Aorta (tissue), 5 donors: ENCODE measurements at places on chromosomes 16 and 17. TPM values are rescaled to one million over a fixed set of nuclear protein-coding genes. Genes with fewer than 3 reads are reported as not detected.

GRCh38 chr17:73437826-73438225, 126.0 kb upstream of the CDC42EP4 start:
- H3K4me1 ChIP-seq = no peaks in the 10 kb centered on the region
- H3K4me3 ChIP-seq = no peak overlapping the region
- no peaks in the 10 kb centered on the region for H3K27me3 ChIP-seq
- no peak overlapping the region for H3K27ac ChIP-seq
- no peaks in the 10 kb centered on the region for H3K36me3 ChIP-seq
- no peak for DNase-seq

- H3K4me3 ChIP-seq = no peak overlapping the region
- H3K4me1 ChIP-seq = no peaks in the 10 kb centered on the region
- no peak for DNase-seq
- H3K27ac ChIP-seq = no peak overlapping the region
- H3K27me3 ChIP-seq = no peaks in the 10 kb centered on the region
- H3K36me3 ChIP-seq = no peaks in the 10 kb centered on the region
Measured at GRCh38 chr16:86899757-86900156, 321.4 kb downstream of the FOXL1 start.

- no peak for DNase-seq
- no peaks in the 10 kb centered on the region for H3K27me3 ChIP-seq
- no peak overlapping the region for H3K27ac ChIP-seq
Measured at GRCh38 chr16:35713762-35714650, 2254.6 kb downstream of the TP53TG3F start.

DNA sequence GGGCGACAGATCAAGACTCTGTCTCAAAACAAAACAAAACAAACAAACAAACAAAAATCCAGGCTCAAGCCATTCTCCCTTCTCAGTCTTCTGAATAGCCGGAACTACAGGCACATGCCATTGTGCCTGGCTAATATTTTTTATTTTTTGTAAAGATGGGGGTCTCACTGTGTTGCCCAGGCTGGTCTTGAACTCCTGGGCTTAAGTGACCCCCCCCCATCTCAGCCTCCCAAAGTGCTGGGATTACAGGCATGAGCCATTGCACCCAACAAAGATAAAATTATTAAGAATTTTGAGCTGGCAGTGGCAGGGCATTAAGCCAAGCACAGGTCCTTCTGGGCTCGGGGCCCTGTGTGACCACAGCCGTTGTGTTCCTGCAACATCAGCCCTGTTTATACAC, 69.9 kb upstream of the CBX4 start:
- no peak overlapping the region for H3K27ac ChIP-seq
- no peaks in the 10 kb centered on the region for H3K4me1 ChIP-seq
- no peaks in the 10 kb centered on the region for H3K27me3 ChIP-seq
- H3K36me3 ChIP-seq = no peaks in the 10 kb centered on the region
- no peak for DNase-seq
- H3K4me3 ChIP-seq = no peak overlapping the region

DNA sequence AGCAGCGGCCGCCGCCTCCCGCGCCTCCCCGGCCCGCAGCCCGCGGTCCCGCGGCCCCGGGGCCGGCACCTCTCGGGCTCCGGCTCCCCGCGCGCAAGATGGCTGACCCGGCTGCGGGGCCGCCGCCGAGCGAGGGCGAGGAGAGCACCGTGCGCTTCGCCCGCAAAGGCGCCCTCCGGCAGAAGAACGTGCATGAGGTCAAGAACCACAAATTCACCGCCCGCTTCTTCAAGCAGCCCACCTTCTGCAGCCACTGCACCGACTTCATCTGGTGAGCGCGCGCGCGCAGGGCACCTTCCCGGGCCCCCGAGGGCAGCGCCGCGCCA, 258 bp downstream of the PRKCB start:
- H3K4me3 ChIP-seq = no peak overlapping the region
- H3K27me3 ChIP-seq = no peaks in the 10 kb centered on the region
- H3K36me3 ChIP-seq = no peaks in the 10 kb centered on the region
- no peak overlapping the region for H3K27ac ChIP-seq
- H3K4me1 ChIP-seq = no peaks in the 10 kb centered on the region

DNA sequence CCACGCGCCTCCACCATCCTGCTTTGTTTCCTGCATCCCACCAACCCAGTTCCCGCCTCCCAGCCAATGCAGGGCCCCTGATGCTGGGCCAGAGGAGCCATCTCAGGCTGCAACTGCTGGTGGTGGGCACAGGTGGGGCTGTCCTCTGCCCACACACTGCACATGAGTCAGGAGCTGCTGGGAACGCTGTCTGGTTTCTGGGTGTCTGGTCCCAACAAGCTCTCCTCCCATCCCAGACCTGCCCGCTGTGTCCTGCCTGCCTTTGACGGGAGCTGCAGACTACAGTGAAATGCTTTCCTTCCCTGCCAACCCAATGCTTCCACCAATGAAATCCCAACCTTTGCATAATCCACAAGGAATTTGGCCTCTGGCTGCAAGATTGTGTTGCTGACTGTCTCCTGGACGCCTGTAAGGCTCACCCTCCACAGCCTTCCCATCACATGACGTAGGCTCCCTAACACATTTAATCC, 98.9 kb downstream of the N4BP1 start:
- H3K4me3 ChIP-seq = no peak overlapping the region
- H3K27me3 ChIP-seq = no peaks in the 10 kb centered on the region
- H3K4me1 ChIP-seq = no peaks in the 10 kb centered on the region
- H3K27ac ChIP-seq = no peak overlapping the region

- H3K27me3 ChIP-seq = no peaks in the 10 kb centered on the region
- no peak overlapping the region for H3K27ac ChIP-seq
- H3K4me1 ChIP-seq = no peaks in the 10 kb centered on the region
- no peak for DNase-seq
- H3K36me3 ChIP-seq = peaks cover 8% of the 10 kb centered on the region
Measured at GRCh38 chr17:8382880-8383142, 182 bp downstream of the RPL26 start.

GRCh38 chr17:14452856-14453255, 152.0 kb downstream of the HS3ST3B1 start:
- DNase-seq = no peak
- H3K36me3 ChIP-seq = no peaks in the 10 kb centered on the region
- H3K4me1 ChIP-seq = no peaks in the 10 kb centered on the region
- H3K27me3 ChIP-seq = no peaks in the 10 kb centered on the region
- H3K4me3 ChIP-seq = no peak overlapping the region

GRCh38 chr17:47821031-47821423, 567 bp downstream of the OSBPL7 start:
- DNase-seq = no peak
- H3K4me3 ChIP-seq = no peak overlapping the region
- H3K27ac ChIP-seq = no peak overlapping the region

- H3K4me1 ChIP-seq = no peaks in the 10 kb centered on the region
- H3K36me3 ChIP-seq = no peaks in the 10 kb centered on the region
- no peak overlapping the region for H3K27ac ChIP-seq
- DNase-seq = peak; percentile 88
Measured at GRCh38 chr17:79777120-79777893, 641 bp upstream of the CBX2 start.

GRCh38 chr16:85524365-85524629, 88.8 kb upstream of the GSE1 start:
- DNase-seq = no peak
- no peak overlapping the region for H3K4me3 ChIP-seq
- H3K36me3 ChIP-seq = no peaks in the 10 kb centered on the region
- no peaks in the 10 kb centered on the region for H3K27me3 ChIP-seq
- no peak overlapping the region for H3K27ac ChIP-seq
- no peaks in the 10 kb centered on the region for H3K4me1 ChIP-seq

Gene BCL6B
- 31.4 TPM for total RNA-seq

Gene EMP2
- 143 TPM for total RNA-seq

Gene ENPP7
- total RNA-seq = not detected

Gene ITGA2B
- total RNA-seq = 3.3 TPM

Gene SULT1A2
- 1.8 TPM for total RNA-seq

Gene BAIAP2
- total RNA-seq = 23.7 TPM

Gene GPRC5B
- 41.1 TPM for total RNA-seq
